Left renal pelvis (tissue), 4 donors: ENCODE measurements at places on chromosomes 16 and 17. TPM values are rescaled to one million over a fixed set of nuclear protein-coding genes. Genes with fewer than 3 reads are reported as not detected.

ADGRG1 gene
- polyA plus RNA-seq, result 81.7 TPM

ABCA6 gene
- polyA plus RNA-seq, result 4.5 TPM

DNA sequence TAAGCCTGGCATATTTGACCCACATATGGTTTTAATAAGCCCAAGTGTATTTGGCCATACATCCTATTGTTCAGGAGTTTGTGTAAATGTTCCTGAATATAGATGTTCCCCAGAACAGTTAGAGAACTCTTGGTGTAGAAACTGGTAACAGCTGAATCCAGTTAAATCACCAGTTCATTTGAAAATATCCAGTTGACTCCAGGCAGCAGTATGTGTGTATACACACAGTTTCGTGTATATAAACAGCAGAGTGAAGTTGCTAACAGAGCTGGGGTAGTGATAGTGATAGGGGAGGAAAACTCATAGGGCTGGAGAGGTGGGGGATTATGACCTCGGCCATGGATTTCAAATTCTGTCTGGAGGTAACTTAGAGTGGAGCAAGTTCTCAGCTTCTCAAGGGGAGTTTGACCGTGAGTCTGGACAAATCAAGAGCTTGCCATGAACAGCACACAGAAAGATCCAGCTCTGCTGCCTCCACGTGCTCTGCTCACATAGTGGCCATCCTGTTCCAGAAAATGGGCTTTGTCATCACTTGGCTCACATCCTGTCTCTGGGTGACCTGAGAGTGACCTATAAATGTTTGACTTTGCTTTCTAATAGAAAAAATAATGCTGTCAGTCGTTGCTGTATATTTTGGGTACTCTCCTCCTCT lies 30.6 kb upstream of the MMD start:
- no peak for DNase-seq

UNC45B gene
- 0.27 TPM for polyA plus RNA-seq

GRCh38 chr17:14506364-14506763 lies 205.5 kb downstream of the HS3ST3B1 start:
- no peak for DNase-seq

GRCh38 chr16:71927383-71927782 lies 32.1 kb downstream of the IST1 start:
- DNase-seq, result no peak
